Trophoblast cell (in vitro differentiated cells and primary cell): ENCODE measurements at places on chromosomes 16 and 17.

DNA sequence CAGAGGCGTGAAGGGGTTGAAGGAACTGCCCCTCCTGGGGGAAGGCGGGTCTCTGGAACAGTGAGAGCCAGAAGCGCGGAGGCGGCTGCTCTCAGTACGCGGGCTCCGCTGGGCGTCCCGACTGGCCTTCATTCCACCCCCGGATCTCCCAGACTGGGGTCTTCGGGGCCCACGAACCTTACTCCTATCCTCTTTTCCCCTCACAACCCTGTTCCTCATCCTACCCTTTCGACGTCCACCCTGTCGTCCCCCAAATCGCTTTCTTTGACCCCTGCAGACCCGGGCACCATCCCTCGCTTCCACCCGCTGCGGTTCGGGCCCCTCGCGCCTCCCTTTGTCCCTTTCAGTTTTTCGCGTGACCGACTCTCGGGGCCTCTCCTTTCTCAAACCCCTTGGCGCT lies 2114.6 kb downstream of the TP53TG3F start:
- no peak for DNase-seq
- H3K4me3 ChIP-seq = no peak overlapping the region
- H3K4me1 ChIP-seq = no peaks in the 10 kb centered on the region
- H3K36me3 ChIP-seq = no peaks in the 10 kb centered on the region
- no peaks in the 10 kb centered on the region for H3K27me3 ChIP-seq

DNA sequence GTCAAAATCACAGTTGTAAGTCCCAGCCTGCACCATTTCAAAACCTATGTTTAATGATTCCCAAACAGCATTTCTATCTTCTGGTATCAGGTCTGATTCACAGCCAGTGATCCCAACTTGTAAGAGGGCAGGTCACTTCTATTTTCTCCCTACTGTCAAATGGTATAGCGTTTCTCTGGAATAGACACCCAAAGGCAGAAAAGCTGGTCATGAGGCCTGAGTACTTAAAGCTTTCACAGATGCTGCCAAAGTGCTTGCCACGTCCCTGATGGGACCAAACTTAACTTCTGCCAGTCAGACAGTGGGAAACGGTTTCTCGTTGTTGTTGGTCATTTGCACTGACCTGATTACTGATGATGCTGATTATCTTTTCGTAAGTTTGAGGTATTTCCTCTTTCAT lies 43.4 kb downstream of the CYTH1 start:
- H3K36me3 ChIP-seq = no peaks in the 10 kb centered on the region
- H3K27ac ChIP-seq = no peak overlapping the region
- H3K27me3 ChIP-seq = no peaks in the 10 kb centered on the region

- H3K4me1 ChIP-seq = peaks cover 24% of the 10 kb centered on the region
- H3K27ac ChIP-seq = no peak overlapping the region
- H3K36me3 ChIP-seq = no peaks in the 10 kb centered on the region
- peak overlapping the region; percentile 77 for H3K4me3 ChIP-seq
- no peak for DNase-seq
These were observed 1.1 kb downstream of the KSR1 start for GRCh38 chr17:27457360-27457715.

DNA sequence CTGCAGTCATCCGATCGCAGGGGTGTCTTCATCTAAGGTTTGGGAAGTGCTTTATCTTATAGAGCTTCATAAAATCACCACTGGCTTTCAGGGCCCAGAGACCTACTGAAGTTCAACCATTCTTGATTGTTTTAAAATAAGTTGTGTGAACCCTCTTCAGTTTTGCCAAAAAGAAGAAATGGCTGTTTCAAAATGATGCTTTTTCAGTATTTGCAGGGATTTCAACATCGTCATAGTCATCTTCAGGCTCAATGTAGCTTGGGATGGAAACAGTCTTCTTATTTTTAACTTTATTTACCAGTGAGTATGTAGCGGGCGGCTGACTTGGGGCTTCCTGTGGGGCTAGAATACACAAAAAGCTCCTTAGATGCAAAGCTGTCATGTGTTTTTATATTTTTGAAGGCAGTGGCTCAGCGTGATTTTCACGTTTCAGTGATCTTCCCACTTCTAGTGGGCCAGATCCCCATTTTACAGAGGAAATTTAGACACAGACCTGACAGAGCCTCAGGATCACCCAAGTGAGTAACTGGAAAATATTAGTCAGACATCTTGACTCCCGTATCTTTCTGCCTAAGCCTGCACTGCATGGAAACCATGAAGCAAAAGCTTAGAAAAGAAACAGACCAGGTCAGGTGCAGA lies 19.1 kb upstream of the ZNF594 start:
- no peaks in the 10 kb centered on the region for H3K27me3 ChIP-seq
- no peaks in the 10 kb centered on the region for H3K4me1 ChIP-seq
- H3K27ac ChIP-seq = no peak overlapping the region
- DNase-seq = no peak
- H3K36me3 ChIP-seq = no peaks in the 10 kb centered on the region

- H3K4me3 ChIP-seq = no peak overlapping the region
- H3K27ac ChIP-seq = no peak overlapping the region
- no peaks in the 10 kb centered on the region for H3K4me1 ChIP-seq
These were observed 2.3 kb downstream of the TOP2A start for GRCh38 chr17:40415390-40415789.

GRCh38 chr17:50633683-50634082 lies 998 bp upstream of the ABCC3 start:
- no peak overlapping the region for H3K4me3 ChIP-seq
- H3K27ac ChIP-seq = no peak overlapping the region
- H3K27me3 ChIP-seq = peaks cover 33% of the 10 kb centered on the region
